Mesothelial cell of epicardium (in vitro differentiated cells): ENCODE measurements at places on chromosomes 2 and 18. TPM values are rescaled to one million over a fixed set of nuclear protein-coding genes. Genes with fewer than 3 reads are reported as not detected.

GRCh38 chr2:36441816-36442215 lies 86.2 kb downstream of the CRIM1 start:
- H3K27me3 ChIP-seq: no peaks in the 10 kb centered on the region
- H3K4me3 ChIP-seq: no peak overlapping the region
- no peak overlapping the region for H3K27ac ChIP-seq
- H3K4me1 ChIP-seq: peaks cover 3% of the 10 kb centered on the region

GRCh38 chr2:200305797-200306195 lies 697 bp upstream of the SPATS2L start:
- no peaks in the 10 kb centered on the region for H3K36me3 ChIP-seq
- H3K27me3 ChIP-seq: no peaks in the 10 kb centered on the region
- peak overlapping the region; percentile 81 for H3K4me3 ChIP-seq
- H3K27ac ChIP-seq: peak overlapping the region; percentile 97

- H3K27me3 ChIP-seq: no peaks in the 10 kb centered on the region
- H3K4me1 ChIP-seq: peaks cover 56% of the 10 kb centered on the region
- H3K36me3 ChIP-seq: peaks cover 3% of the 10 kb centered on the region
- peak overlapping the region; percentile 84 for H3K27ac ChIP-seq
- peak overlapping the region; percentile 38 for H3K4me3 ChIP-seq
Measured at GRCh38 chr18:11269257-11269656, 119.9 kb upstream of the PIEZO2 start.

Gene SIGLEC15
- total RNA-seq: not detected in 3 replicates

DNA sequence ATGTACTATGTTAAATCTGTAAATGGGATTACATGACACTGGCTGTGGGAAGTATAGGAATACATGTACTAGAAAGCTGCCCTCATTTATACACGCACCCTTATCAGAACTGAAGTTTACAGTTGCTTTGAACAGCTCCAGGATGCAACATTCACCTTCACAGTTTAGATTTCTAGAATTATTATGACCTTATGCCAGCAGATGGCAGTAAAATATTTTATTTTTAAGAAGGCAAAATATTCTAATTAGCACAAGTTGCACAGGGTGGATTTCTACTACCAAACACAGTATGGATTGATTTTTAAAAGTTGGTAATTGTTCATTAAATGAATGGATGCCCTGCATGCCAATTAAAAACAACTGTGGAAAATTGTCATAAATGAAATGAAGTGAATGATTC lies 670.4 kb downstream of the KCNJ3 start:
- no peak for DNase-seq
- H3K36me3 ChIP-seq: no peaks in the 10 kb centered on the region
- no peak overlapping the region for H3K27ac ChIP-seq
- no peak overlapping the region for H3K4me3 ChIP-seq

Gene ASPRV1
- 2.6 to 3.6 TPM (median 3.5 TPM) in 3 replicates for total RNA-seq

Gene CYRIA
- 3.9 to 4.5 TPM (median 4.0 TPM) in 3 replicates for total RNA-seq

Gene LYG2
- not detected in 3 replicates for total RNA-seq

- no peaks in the 10 kb centered on the region for H3K27me3 ChIP-seq
- no peak for DNase-seq
- H3K4me1 ChIP-seq: peaks cover 24% of the 10 kb centered on the region
- peak overlapping the region; percentile 95 for H3K4me3 ChIP-seq
- H3K27ac ChIP-seq: peak overlapping the region; percentile 99
Measured at GRCh38 chr2:206083602-206084438, 2.2 kb downstream of the INO80D start.

- DNase-seq: peak; percentile 99
- peaks cover 26% of the 10 kb centered on the region for H3K4me1 ChIP-seq
- H3K4me3 ChIP-seq: peak overlapping the region; percentile 81
- peaks cover 8% of the 10 kb centered on the region for H3K27me3 ChIP-seq
- H3K27ac ChIP-seq: peak overlapping the region; percentile 95
Measured at GRCh38 chr2:130336877-130337734, 5.6 kb upstream of the IMP4 start.

Gene IRS1
- 57.9 to 66.2 TPM (median 64.2 TPM) in 3 replicates for total RNA-seq

GRCh38 chr2:177758591-177759371 lies 313.8 kb downstream of the PDE11A start:
- H3K4me1 ChIP-seq: peaks cover 74% of the 10 kb centered on the region
- peak overlapping the region; percentile 18 for H3K4me3 ChIP-seq
- peak overlapping the region; percentile 93 for H3K27ac ChIP-seq
- H3K27me3 ChIP-seq: no peaks in the 10 kb centered on the region
- no peaks in the 10 kb centered on the region for H3K36me3 ChIP-seq
- DNase-seq: peak; percentile 73

Gene EMILIN2
- 30.2 to 31.3 TPM (median 30.2 TPM) in 3 replicates for total RNA-seq

Gene CCBE1
- 68.0 to 80.6 TPM (median 71.1 TPM) in 3 replicates for total RNA-seq

DNA sequence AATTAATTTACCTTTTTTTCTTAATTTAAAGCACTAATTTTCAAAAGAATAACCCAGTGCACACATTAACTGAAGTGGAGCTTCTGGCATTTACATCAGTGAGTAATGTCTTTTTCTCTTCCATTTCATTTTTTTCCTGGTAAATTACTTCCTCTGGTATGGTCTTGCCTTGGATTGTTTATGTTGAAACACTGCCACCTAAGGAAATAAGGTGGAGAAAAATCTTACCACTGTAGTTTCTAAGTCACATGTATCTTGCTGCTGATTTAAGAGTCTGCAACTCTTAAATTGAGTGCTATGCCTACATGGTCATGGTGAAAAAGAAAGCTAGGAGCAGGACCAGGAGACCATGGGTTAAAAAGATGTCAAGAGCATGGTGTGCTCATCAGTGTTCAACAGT lies 51.0 kb downstream of the TTC27 start:
- H3K4me1 ChIP-seq: no peaks in the 10 kb centered on the region
- H3K27ac ChIP-seq: no peak overlapping the region
- H3K27me3 ChIP-seq: no peaks in the 10 kb centered on the region
- no peak overlapping the region for H3K4me3 ChIP-seq

- H3K27me3 ChIP-seq: no peaks in the 10 kb centered on the region
- H3K4me3 ChIP-seq: no peak overlapping the region
- H3K4me1 ChIP-seq: no peaks in the 10 kb centered on the region
- H3K36me3 ChIP-seq: no peaks in the 10 kb centered on the region
- H3K27ac ChIP-seq: no peak overlapping the region
- no peak for DNase-seq
Measured at GRCh38 chr2:229620289-229620688, 94.1 kb downstream of the DNER start.

DNA sequence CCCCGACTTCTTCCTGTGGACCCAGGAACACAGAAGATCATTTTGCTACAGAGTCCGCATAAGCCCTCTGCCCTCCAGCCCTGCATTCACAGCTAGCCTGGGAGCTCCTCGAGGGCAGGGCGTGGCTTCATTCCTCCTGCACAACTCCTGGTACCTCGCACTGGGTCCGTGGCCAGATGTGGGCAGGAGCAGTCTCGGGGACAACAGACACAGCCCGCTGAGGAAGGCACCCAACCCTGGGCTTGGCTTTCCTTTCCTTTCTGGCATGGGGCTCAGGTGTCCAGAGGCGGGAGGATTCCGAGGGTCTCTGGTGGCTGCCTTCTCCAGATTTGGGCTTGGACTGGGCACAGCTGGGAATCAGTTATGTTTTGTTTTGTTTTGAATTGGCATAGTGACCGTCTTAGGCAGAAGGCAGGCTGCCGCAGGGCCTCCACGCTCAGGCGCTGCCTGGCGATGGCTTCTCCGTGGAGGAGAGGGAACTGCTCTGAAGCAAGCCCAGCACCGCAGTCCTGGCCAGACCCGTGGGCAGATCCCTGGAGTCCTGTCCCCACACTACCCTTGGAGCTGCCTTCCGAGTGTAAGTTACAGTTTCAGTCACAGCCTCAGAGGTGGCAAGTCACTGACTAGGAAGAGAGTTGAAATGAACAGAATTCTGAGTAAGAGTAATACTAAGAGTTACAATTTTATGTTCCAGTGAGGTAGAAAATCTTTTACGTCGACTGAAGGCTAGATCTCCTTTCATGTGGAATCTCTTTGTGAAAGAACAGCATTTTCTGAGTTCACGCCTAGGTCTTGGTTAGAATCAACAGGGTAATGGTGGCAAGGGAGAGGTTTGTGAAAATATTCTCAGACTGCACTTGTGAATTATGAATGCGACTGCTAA lies 47.9 kb downstream of the LDLRAD4 start:
- DNase-seq: no peak
- H3K27me3 ChIP-seq: no peaks in the 10 kb centered on the region
- peaks cover 61% of the 10 kb centered on the region for H3K4me1 ChIP-seq
- H3K4me3 ChIP-seq: no peak overlapping the region

DNA sequence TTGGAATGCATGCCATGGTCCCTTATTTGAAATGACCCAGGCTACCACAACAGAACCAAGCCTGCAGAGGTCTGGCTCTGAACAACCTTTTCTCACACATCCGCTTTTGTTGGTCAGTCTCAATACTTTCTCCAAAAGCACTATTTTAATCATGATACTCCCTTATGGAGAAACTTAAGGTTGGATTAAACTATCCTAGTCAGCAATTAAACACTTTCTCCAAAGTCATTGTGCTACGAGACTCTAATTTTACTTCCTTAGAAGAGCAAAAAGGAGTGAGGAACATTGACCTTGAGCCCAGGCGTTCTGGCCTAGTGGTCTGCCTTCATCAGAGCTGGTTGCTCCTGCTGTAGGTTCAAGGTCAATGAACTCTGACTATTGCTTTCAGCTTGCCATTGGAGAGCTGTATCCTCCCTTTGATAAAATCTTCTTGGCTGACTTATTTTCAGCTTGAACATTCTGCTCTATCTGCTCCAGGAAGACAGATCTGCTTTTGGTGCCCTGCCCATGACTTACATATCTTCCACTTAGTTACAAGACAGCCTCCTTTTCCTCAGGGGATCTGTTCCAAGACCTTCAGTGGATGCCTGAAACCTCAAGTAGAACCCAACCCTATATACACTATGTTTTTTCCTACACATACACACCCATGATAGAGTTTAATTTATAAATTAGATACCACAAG lies 91.2 kb downstream of the NCKAP5 start:
- H3K4me1 ChIP-seq: no peaks in the 10 kb centered on the region
- H3K27ac ChIP-seq: no peak overlapping the region
- no peaks in the 10 kb centered on the region for H3K36me3 ChIP-seq
- H3K4me3 ChIP-seq: no peak overlapping the region
- peaks cover 10% of the 10 kb centered on the region for H3K27me3 ChIP-seq

GRCh38 chr2:6750411-6751158 lies 115.1 kb downstream of the CMPK2 start:
- H3K27me3 ChIP-seq: peaks cover 2% of the 10 kb centered on the region
- no peaks in the 10 kb centered on the region for H3K36me3 ChIP-seq
- peaks cover 54% of the 10 kb centered on the region for H3K4me1 ChIP-seq
- no peak for DNase-seq
- H3K27ac ChIP-seq: no peak overlapping the region

Gene CDK5R2
- total RNA-seq: 0.69 to 0.97 TPM (median 0.90 TPM) in 3 replicates

GRCh38 chr18:32389191-32389590 lies 81.5 kb downstream of the GAREM1 start:
- DNase-seq: no peak
- H3K36me3 ChIP-seq: peaks cover 2% of the 10 kb centered on the region
- H3K27me3 ChIP-seq: no peaks in the 10 kb centered on the region
- H3K4me3 ChIP-seq: no peak overlapping the region

Gene IHH
- total RNA-seq: 0.18 to 0.62 TPM (median 0.38 TPM) in 3 replicates

- H3K36me3 ChIP-seq: no peaks in the 10 kb centered on the region
- DNase-seq: no peak
- H3K4me1 ChIP-seq: no peaks in the 10 kb centered on the region
- H3K4me3 ChIP-seq: no peak overlapping the region
- H3K27ac ChIP-seq: no peak overlapping the region
- no peaks in the 10 kb centered on the region for H3K27me3 ChIP-seq
Measured at GRCh38 chr2:147109291-147109690, 735.5 kb upstream of the ACVR2A start.

- peak overlapping the region; percentile 63 for H3K4me3 ChIP-seq
- H3K36me3 ChIP-seq: no peaks in the 10 kb centered on the region
- peaks cover 70% of the 10 kb centered on the region for H3K27me3 ChIP-seq
Measured at GRCh38 chr2:173402405-173402974, 47.8 kb downstream of the CDCA7 start.

DNA sequence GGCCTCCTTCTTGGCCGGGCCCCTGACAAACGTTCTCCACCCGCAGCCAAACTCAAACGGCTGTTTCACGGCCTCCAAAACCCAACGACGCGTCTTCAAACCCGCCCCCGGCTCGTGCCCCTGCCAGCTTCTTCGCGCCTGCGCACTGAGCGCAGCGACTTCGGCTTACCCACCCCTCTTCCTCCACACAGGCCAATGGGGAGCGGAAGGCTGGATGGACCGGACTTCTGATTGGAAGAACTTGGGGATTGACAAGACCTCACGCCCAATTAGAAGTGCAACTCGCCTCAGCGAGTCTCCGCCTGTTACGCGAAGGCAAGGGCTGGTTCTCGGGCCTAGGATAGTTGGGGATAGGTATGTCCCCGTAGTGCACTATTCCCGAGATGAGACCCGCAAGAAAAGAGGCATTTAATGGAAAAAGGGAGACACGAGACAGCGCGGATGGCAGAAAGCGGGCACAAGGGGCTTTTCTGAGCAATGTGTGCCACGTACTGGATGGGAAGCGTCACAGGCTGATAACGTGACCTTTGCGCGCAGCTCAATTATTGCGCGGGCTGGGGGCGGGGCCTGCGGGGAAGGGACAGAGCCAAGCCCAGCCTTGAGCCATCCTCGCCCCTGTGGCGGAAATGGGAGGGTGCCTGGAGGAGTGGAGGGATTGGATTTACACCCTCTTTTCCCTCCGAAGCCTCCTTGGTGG lies at the start of gene LAPTM4A:
Gene LAPTM4A, minus strand, starts transcription at position 97 of the 697 bp plus-strand sequence. CDS start 108 bp downstream, outside the sequence.
- peaks cover 5% of the 10 kb centered on the region for H3K27me3 ChIP-seq
- no peak within 1 kb of the TSS for H3K4me3 ChIP-seq
- H3K27ac ChIP-seq: no peak within 1 kb of the TSS
- H3K4me1 ChIP-seq: peaks cover 25% of the 10 kb centered on the region
- no peaks in the 10 kb centered on the region for H3K36me3 ChIP-seq
- DNase-seq: peak; percentile 97

DNA sequence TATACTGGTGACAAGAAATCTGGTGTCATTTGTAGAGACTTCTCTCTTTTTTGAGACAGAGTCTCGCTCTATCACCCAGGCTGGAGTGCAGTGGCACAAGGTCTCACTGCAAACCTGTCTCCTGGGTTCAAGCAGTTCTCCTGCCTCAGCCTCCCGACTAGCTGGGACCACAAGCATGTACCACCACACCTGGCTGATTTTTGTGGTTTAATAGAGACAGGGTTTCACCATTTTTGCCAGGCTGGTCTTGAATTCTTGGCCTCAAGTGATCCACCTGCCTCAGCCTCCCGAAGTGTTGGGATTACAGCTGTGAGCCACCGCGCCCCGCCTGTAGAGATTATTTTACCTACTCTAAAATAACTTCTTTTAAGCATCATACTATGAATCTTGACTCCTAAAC lies 6.5 kb downstream of the HNRNPLL start:
- no peaks in the 10 kb centered on the region for H3K36me3 ChIP-seq
- H3K27ac ChIP-seq: no peak overlapping the region

GRCh38 chr2:167832868-167833287 lies 414.5 kb downstream of the STK39 start:
- no peak for DNase-seq
- no peaks in the 10 kb centered on the region for H3K36me3 ChIP-seq
- no peak overlapping the region for H3K4me3 ChIP-seq

GRCh38 chr18:58314284-58314683 lies 270.3 kb downstream of the NEDD4L start:
- H3K4me1 ChIP-seq: peaks cover 20% of the 10 kb centered on the region
- no peaks in the 10 kb centered on the region for H3K27me3 ChIP-seq
- H3K36me3 ChIP-seq: peaks cover 10% of the 10 kb centered on the region
- no peak for DNase-seq
- H3K27ac ChIP-seq: peak overlapping the region; percentile 79
